Amniotic stem cell (primary cell): ENCODE measurements at places on chromosomes 7 and 10.

DNA sequence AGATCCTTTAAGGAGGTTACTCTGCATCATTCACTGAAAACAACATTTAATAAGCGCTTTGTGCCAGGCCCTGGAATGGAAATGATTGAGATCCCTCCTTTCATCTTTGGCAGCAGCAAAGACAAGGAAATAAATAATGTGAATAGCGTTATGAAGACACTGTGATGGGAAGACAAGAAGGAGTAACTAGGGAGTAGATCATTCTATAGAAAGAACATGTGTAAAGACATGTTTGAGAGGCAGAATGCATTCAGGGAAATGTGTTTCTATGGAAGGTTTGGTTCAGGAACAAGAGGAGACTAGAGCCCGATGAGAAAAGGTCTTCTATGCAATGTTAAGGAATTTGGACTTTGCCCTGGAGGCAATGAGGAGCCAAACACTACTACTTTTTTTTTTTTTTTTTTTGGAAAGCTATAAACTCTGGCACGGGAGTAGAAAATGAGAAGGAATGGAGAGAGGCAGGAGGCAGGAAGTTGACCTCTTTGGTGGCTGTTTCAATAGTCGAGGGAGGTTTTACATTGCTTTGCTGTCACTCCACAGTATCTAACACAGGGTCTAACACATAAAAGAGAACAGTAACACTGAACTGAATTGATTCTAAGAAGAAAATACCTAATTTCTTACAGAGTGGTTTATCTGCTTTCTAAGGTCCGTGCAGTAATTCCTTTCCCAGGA, 44.9 kb downstream of the SMURF1 start:
- DNase-seq: no peak

GRCh38 chr7:153590136-153590535, 462.1 kb upstream of the DPP6 start:
- no peak for DNase-seq

DNA sequence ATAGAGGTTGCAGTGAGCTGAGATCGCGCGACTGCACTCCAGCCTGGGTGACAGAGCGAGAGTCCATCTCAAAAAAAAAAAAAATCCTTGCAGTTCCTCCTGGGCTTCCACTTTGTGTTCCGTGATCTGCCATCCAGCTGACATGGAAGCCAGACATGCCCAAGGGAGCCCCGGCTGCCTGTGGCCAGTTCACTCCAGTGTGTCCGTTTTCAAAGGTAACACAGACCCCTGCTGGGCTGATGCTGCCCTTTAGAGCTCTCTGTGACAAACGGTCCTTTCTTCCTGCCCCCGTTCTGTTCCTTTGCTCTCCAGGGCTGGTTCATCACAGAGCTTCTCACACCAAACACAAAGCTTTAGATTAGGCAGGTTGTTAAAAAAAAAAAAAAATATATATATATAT, 130.8 kb downstream of the CUL2 start:
- DNase-seq: no peak

DNA sequence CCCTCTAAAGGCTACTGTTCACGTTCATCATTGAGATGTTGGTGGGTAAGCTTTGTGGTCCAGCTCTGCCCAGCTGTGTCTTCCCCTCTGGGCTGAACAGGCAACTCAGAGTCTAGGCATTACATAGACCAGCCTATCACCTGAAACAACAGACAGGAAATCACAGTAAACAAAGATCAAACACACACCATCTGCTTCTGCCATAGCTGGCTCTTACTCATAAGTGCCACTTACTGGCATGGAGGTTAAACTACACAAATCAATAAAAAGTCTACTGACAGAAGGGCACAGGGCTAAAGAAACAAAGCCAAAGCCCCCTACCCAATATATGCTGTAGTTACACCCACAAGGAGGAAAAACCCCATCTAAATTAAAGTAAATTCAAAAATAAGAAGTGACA, 35.0 kb downstream of the SEPTIN14 start:
- DNase-seq: no peak

GRCh38 chr10:71232089-71232998, 20.0 kb downstream of the UNC5B start:
- DNase-seq: no peak
